Esophagus muscularis mucosa (tissue), 4 donors: ENCODE measurements at places on chromosomes 3 and 15. TPM values are rescaled to one million over a fixed set of nuclear protein-coding genes. Genes with fewer than 3 reads are reported as not detected.

DNA sequence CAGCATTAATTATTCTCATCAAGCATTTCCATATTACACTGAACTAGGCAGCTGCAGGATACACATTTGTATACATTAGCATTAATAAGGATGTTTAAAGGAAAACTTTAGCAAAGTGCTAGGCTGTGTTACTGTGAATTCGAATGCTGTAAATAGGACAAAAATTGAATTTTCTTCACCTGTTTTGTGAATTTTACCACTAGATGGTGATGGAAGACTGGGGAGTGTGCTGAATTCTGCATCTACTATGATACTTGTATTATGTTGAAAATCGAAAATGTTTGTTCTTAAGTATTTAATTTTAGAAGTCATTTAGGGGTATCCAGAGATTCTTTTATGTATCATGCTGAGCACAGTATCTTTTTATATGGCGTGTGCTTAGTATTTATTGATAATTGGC is 12.3 kb upstream of the P2RY14 start:
- H3K4me1 ChIP-seq, result no peaks in the 10 kb centered on the region
- no peak overlapping the region for H3K27ac ChIP-seq
- DNase-seq, result no peak
- H3K4me3 ChIP-seq, result no peak overlapping the region
- H3K27me3 ChIP-seq, result no peaks in the 10 kb centered on the region

GRCh38 chr3:42441791-42442190 is 31.4 kb upstream of the LYZL4 start:
- no peaks in the 10 kb centered on the region for H3K4me1 ChIP-seq
- H3K27me3 ChIP-seq, result no peaks in the 10 kb centered on the region
- no peak for DNase-seq
- H3K36me3 ChIP-seq, result no peaks in the 10 kb centered on the region
- no peak overlapping the region for H3K4me3 ChIP-seq

- H3K4me1 ChIP-seq, result peaks cover 90% of the 10 kb centered on the region
- peak overlapping the region; percentile 97 for H3K27ac ChIP-seq
- peak; percentile 98 for DNase-seq
- H3K36me3 ChIP-seq, result peaks cover 3% of the 10 kb centered on the region
- peak overlapping the region; percentile 69 for H3K4me3 ChIP-seq
Observed at GRCh38 chr3:187738331-187739093, 6.8 kb downstream of the BCL6 start.

GRCh38 chr3:27671101-27671500 is 51.0 kb downstream of the EOMES start:
- no peak overlapping the region for H3K27ac ChIP-seq
- DNase-seq, result no peak
- no peaks in the 10 kb centered on the region for H3K36me3 ChIP-seq

GRCh38 chr15:72850833-72851232 is 67.3 kb upstream of the ADPGK start:
- no peaks in the 10 kb centered on the region for H3K36me3 ChIP-seq
- DNase-seq, result no peak
- no peak overlapping the region for H3K27ac ChIP-seq
- H3K4me1 ChIP-seq, result peaks cover 5% of the 10 kb centered on the region
- H3K4me3 ChIP-seq, result no peak overlapping the region
- H3K27me3 ChIP-seq, result no peaks in the 10 kb centered on the region

Gene CCR8
- not detected for total RNA-seq

DNA sequence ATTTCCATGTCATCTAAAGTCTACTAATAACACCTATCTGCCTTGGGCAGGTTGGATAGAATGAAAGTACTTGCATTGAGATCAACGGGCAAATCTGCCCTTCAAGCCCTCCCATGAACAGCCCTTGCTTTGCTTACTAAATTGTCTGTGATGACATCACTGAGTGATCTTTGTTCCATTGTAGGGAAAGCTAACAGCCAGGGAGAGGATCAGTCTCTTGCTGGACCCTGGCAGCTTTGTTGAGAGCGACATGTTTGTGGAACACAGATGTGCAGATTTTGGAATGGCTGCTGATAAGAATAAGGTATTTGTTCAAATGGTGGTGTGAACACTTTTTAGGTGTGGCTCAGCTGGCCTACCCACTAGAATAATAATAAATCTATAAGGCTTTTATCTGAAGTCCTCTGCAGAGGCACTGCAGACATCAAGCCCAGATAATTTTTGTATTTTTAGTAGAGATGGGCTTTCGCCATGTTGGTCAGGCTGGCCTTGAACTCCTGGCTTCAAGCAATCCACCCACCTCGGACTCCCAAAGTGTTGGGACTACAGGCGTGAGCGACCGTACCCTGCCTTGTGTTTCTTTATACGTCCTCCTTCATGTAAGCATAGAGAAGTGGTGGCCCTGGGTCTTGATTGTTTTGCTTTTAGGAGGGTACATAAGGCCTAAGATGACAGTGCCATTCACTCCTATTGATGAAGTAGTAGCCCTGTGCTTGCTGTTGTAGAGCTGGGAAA is 5.7 kb downstream of the PCCB start:
- DNase-seq, result no peak
- peaks cover 37% of the 10 kb centered on the region for H3K36me3 ChIP-seq

Gene RASL12
- total RNA-seq, result 216 TPM

Gene ZNF620
- total RNA-seq, result 6.5 TPM

GRCh38 chr3:197019535-197019934 is 10.1 kb downstream of the MELTF start:
- H3K27ac ChIP-seq, result no peak overlapping the region
- H3K4me1 ChIP-seq, result peaks cover 6% of the 10 kb centered on the region
- H3K36me3 ChIP-seq, result no peaks in the 10 kb centered on the region
- no peak overlapping the region for H3K4me3 ChIP-seq
- H3K27me3 ChIP-seq, result no peaks in the 10 kb centered on the region

Gene PPM1L
- 41.9 TPM for total RNA-seq

GRCh38 chr15:96351761-96352603 is 21.5 kb downstream of the NR2F2 start:
- DNase-seq, result no peak
- no peaks in the 10 kb centered on the region for H3K36me3 ChIP-seq
- H3K4me1 ChIP-seq, result peaks cover 96% of the 10 kb centered on the region
- peak overlapping the region; percentile 22 for H3K4me3 ChIP-seq
- H3K27ac ChIP-seq, result peak overlapping the region; percentile 95

DNA sequence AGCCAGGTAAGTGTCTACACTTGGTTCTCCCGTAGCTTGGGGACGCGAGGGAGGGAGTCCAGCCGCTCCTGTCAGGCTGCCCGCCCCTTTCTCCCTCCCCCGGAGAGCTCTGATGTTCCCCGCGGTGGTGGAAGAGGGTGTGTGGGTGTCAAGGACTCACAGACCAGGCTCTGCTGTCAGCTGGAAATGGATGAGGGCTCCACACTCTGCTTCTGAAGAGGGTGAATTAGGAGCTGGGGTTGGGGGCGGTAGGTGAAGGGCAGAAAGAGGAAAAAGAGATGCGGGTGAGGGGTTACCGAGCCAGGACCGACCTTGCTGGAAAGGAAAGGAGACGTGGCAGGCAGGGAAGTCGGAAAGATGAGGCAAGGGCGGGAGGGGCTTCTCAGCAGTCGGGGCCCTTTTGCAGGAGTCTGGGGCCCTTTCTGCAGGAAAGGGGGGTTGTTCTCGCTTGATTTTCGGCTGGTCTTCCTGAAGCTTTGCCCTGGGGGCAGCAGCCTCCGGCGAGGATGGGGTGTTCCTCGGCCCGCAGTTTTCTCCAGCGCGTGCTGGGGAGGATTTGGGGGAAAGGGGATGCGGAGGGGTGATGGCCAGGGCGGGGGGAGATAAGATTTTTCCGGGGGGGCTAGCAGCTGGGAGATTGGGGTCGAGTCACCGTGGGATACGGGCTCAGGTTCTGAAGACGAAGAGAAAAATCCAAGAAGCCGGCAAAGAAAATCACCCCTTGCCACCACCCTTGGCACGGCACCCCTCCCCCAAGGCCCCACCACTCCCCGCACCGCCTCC is 602 bp upstream of the BAHD1 start:
- no peak for DNase-seq
- peaks cover 68% of the 10 kb centered on the region for H3K4me1 ChIP-seq
- H3K36me3 ChIP-seq, result no peaks in the 10 kb centered on the region

Gene ZBTB47
- total RNA-seq, result 79.7 TPM

DNA sequence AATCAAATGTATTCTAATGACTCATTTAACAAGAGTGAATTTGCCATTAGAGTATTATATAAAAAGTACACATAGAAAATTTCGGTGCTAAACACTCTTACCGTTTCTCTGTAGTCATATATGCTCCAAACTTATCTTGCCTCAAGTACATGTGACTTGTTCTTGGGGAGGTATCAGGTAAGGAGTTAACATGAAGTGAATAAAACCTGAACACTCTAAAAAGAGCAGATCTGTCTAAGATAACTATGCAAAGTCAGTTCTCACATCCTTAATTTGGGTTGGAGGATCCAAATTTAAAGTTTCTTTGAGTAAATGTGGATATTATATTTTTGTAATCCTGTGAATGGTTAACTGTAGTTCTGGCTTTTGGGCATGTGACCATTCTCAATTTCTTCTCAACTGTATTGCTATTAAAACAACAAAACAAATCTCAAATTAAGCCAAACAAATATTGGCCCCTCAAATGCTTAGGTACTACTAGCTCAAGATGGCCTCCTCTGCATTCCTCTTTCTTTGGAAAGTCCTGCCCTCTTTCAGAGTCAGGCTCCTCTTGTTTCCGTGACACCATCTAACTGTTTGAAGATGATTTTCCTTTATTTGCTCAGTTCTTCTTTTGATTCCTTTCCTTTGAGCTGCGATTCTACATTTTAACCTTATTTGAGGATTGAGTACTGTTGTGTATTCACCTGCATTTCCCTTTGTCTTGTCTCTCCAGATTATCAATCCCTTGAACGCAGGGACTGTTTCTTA is 4.2 kb downstream of the EDEM1 start:
- H3K36me3 ChIP-seq, result no peaks in the 10 kb centered on the region
- peaks cover 55% of the 10 kb centered on the region for H3K4me1 ChIP-seq
- H3K4me3 ChIP-seq, result no peak overlapping the region
- H3K27me3 ChIP-seq, result no peaks in the 10 kb centered on the region
- no peak overlapping the region for H3K27ac ChIP-seq

DNA sequence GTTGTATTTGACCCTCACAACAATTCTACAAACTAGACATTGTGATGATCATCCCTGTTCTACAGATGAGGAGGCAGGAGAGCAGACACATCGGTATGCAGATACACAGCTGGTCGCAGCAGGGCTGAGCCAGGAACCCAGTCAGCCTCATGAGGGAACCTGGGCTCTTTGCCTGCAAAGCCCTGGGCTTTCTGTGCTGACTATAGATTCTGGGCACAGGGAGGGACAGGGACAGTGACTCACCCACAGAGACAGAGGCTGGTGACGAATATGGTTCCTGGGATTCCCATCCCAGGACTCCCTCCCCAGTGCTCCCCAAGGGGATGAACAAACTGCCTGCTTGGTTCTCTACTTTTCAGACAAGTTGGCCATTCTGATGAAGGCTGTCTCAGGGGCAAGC is 3.8 kb upstream of the CAMP start:
- H3K36me3 ChIP-seq, result no peaks in the 10 kb centered on the region
- H3K4me1 ChIP-seq, result peaks cover 11% of the 10 kb centered on the region
- DNase-seq, result no peak
- H3K27ac ChIP-seq, result no peak overlapping the region

Gene EXD1
- not detected for total RNA-seq

Gene CILP
- 119 TPM for total RNA-seq

DNA sequence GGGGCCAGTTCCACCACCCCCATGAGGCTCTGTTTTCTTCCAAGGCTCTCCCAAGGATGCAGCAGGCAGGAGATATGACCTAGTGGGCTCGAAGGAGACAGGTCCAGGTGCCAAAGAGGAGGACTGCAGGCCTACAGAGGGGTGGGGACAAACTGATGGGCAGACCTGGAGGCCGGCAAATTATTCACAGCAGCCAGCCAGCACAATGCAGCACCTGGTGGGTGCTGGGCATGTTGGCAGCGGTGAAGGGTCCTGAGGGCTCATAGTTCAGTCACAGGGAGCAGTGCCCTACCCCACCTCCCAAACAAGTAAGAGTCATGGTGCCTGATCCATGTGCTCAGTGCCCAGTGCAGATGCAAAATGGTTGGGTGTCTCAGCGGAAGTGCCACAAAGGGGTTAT is 171.7 kb downstream of the ABHD5 start:
- no peaks in the 10 kb centered on the region for H3K4me1 ChIP-seq
- DNase-seq, result peak; percentile 82
- no peaks in the 10 kb centered on the region for H3K36me3 ChIP-seq
- H3K27ac ChIP-seq, result no peak overlapping the region
- no peak overlapping the region for H3K4me3 ChIP-seq

GRCh38 chr3:159416856-159417255 is 571.8 kb upstream of the IL12A start:
- H3K36me3 ChIP-seq, result no peaks in the 10 kb centered on the region
- H3K27me3 ChIP-seq, result no peaks in the 10 kb centered on the region
- no peaks in the 10 kb centered on the region for H3K4me1 ChIP-seq
- H3K27ac ChIP-seq, result no peak overlapping the region
- DNase-seq, result no peak

- no peaks in the 10 kb centered on the region for H3K4me1 ChIP-seq
- DNase-seq, result no peak
- H3K27me3 ChIP-seq, result no peaks in the 10 kb centered on the region
- H3K4me3 ChIP-seq, result no peak overlapping the region
- H3K27ac ChIP-seq, result no peak overlapping the region
Observed at GRCh38 chr3:28467414-28467813, 118.8 kb upstream of the AZI2 start.

Gene ZNF80
- not detected for total RNA-seq

Gene CADM2
- total RNA-seq, result 16.2 TPM

DNA sequence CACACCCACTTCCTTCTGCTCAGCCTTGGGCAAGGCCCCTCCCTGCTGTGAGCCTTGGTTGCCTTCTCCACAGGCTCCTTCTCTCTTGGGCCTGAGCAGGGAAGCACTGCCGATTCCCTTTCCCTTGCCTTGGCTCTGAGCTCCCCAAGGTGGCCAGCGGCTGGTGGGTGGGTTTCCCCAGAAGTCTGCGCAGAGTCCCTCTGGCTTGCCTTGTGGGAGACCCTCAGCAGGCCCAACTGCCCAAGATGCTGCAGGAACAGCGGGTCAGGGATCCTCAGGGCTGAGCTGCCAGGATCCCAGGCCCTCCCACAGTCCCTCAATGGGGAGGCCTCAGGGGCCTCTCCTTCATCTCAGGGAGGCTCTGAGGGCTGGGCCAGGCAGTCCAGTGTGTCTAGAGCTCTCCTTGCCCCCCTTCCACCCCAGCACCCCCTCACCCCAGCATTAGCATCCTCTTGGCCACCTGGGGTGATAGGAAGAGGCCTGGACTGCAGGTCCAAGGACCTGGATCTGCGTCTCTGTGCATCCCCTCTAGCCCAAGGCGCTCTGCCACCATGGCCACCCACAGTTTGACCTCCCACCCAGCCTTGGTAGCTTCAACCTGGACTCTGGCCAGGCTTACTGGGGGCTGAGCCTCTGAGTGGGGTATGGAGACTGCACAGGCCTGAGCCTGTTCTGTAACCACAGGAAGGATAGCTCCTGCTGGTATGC is 68.6 kb downstream of the EXOG start:
- H3K27me3 ChIP-seq, result no peaks in the 10 kb centered on the region
- no peaks in the 10 kb centered on the region for H3K4me1 ChIP-seq
- no peak overlapping the region for H3K27ac ChIP-seq
- DNase-seq, result no peak
- no peak overlapping the region for H3K4me3 ChIP-seq
- peaks cover 52% of the 10 kb centered on the region for H3K36me3 ChIP-seq

Gene ANKUB1
- total RNA-seq, result 0.13 TPM
